ENCODE measurements at places on chromosomes 7 and 10. TPM values are rescaled to one million over a fixed set of nuclear protein-coding genes. Genes with fewer than 3 reads are reported as not detected.

CRYGN gene
- total RNA-seq: not detected

SPACDR gene
- total RNA-seq: 0.13 TPM

CDNF gene
- total RNA-seq: 7.6 TPM

FAM221A gene
- 17.5 TPM for total RNA-seq

DDC gene
- total RNA-seq: 56.1 TPM

NRBF2 gene
- 35.6 TPM for total RNA-seq

PDLIM1 gene
- 61.0 TPM for total RNA-seq

EEF1AKMT2 gene
- 13.4 TPM for total RNA-seq

GGCT gene
- total RNA-seq: 47.2 TPM

C7orf33 gene
- total RNA-seq: not detected

SLC18A3 gene
- 1.4 TPM for total RNA-seq

BCAP29 gene
- 76.6 TPM for total RNA-seq

SFXN2 gene
- 17.5 TPM for total RNA-seq

COL28A1 gene
- 0.47 TPM for total RNA-seq

AKR1B15 gene
- 6.3 TPM for total RNA-seq

TUBB8 gene
- total RNA-seq: 0.80 TPM

OR2A42 gene
- not detected for total RNA-seq

TMUB1 gene
- 40.5 TPM for total RNA-seq

FFAR4 gene
- total RNA-seq: 0.16 TPM

FOXP2 gene
- 14.7 TPM for total RNA-seq

HOXA7 gene
- total RNA-seq: 0.83 TPM

CPXM2 gene
- total RNA-seq: 4.9 TPM

CHAT gene
- total RNA-seq: 0.27 TPM

PAPSS2 gene
- total RNA-seq: 47.0 TPM

PAX4 gene
- total RNA-seq: 0.24 TPM

SLC13A1 gene
- total RNA-seq: 0.07 TPM

CCDC186 gene
- 30.1 TPM for total RNA-seq

PPP1R3C gene
- total RNA-seq: 65.7 TPM

PRKG1 gene
- total RNA-seq: 8.1 TPM

TYW1 gene
- total RNA-seq: 18.5 TPM

SPAM1 gene
- 0.28 TPM for total RNA-seq

CPED1 gene
- 30.5 TPM for total RNA-seq

FRAT1 gene
- 13.8 TPM for total RNA-seq

NPC1L1 gene
- total RNA-seq: 20.6 TPM

PKD2L1 gene
- total RNA-seq: not detected

HOXA13 gene
- 13.0 TPM for total RNA-seq

FANK1 gene
- 0.88 TPM for total RNA-seq

MLXIPL gene
- 21.7 TPM for total RNA-seq

TRPV5 gene
- total RNA-seq: not detected

SEMA3D gene
- 44.9 TPM for total RNA-seq

CNNM2 gene
- 4.7 TPM for total RNA-seq

TMEM176B gene
- 200 TPM for total RNA-seq

KLF14 gene
- total RNA-seq: not detected

HTRA1 gene
- 87.1 TPM for total RNA-seq

Data from hepatocyte (in vitro differentiated cells).